Cerebellar cortex (tissue), 1 donor: ENCODE measurements at places on chromosomes 6 and 20.

DNA sequence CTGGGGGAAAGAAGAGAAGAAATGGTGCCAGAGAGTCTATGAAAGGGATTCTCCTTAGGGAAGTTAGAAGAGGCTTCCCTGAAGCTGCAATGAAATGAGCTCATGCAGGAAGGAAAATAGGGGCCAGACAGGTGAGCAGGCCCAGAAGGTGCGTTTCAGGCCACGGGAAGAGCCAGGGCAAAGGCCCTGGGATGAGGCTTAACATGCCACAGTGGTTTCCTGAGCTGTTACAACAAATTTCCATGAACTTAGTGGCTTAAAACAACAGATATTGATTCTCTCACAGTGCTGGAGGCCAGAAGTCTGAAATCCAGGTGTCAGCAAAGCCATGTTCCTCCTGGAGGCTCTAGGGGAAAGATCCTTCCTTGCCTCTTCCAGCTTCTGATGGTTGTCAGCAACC, 167.9 kb downstream of the TFAP2C start:
- DNase-seq = no peak

DNA sequence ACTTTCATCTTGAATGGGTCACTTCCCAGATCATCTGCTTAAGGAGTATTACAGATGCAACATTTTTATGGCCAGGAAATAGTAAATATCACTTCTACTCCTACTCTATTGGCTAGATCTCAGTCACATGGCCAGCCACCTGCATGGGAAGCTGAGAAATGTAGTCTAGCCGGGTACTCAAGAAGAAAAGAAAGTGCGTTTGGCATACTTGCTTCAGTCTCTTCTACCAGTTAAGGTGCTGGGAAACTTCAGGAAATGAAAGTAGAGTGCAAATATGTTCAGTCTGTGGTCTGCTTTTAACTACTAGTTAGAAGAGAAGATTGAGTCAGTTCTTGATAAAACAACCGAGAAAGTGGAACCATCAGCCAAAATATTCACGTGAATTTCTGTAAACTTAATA, 129.2 kb downstream of the PDSS2 start:
- no peak for DNase-seq

DNA sequence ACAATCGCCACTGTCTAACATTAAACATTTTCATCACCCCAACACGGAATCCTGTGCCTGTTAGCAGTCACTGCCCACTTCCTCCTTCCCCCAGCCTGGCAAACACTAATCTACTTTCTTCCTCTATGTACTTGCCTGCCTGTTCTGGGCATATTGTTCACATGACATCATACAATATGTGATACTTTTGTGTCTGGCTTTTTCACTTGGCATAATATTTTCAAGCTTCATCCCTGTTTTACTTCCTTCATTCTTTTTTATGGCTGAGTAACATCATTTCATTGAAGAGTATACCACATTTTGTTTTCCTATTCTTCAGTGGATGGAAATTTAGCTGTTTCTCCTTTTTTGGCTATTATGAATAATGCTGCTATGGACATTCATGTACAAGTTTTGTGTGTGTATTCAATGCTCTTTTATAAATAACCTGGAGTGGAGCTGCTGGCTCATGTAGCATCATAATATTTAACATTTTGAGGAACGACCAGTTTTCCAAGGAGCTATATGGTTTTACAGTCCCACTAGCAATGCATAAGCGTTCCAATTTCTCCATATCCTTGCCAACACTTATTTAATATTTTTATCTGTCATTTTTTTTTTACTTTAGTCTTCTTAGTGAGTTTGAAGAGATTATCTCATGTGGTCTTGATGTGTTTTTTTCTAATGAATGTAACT, 360.1 kb downstream of the HDGFL1 start:
- peak; percentile 14 for DNase-seq

DNA sequence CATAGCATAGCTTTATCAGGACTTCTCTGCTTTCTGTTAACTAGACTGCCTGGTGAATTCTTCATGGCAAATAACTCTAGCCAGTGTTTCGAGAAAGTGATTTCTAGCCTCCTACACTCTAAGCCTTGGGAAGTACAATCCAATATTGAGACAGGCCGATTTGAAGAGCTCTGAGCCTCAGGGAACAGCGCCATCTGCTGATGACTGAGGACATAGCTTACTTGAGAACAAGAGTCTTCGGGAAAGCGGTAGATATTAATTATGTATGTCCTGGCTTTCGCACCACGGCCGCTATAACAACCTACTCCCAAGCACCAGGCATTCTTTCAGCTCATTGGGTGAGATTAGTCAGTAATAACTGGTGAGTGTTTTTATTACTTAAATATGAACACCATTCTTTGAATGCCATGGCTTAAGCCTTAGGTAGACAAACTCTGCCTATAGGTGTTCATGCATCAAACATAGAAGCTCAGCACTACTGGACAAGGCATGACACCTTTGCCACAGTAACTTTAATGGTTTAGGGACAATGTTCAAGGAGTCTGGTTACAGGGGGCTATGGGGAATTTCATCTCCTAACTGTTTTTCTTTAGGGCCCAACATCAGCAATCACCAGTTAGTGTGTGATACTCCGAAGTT, 518.6 kb downstream of the BMP2 start:
- DNase-seq = peak; percentile 77

DNA sequence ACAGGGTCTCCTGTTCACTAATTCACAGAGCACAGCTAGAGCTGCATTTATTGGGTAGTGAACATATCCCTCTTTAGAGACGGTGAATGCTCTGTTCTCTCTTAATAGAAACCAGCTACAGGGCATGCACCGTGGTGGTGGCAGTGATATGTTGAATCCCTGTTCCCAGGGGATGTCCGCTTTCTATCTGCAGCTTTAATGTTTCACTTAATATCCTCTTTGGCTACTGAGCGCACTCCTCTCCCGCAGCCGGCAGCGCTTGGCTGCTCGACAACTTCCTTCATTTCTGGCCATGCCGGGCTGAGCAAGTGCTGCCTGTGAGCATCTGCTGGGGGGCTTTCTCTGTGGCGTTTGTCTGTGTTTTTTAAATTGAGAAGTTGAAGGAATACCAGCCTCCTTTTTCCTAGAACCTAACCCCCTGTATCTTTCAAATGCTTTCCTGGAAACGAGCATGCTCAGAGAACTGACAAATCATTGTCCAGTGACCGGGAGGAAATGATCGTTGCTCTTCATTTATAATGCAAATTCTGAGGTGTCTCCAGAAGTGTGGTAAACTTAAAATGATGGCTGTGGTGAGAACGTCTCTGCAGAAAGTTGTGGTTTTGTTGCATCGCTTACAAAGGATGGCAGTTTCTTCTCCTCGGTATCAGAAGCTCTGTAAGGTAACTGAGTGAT, 297.9 kb downstream of the UTRN start:
- DNase-seq = peak; percentile 8

DNA sequence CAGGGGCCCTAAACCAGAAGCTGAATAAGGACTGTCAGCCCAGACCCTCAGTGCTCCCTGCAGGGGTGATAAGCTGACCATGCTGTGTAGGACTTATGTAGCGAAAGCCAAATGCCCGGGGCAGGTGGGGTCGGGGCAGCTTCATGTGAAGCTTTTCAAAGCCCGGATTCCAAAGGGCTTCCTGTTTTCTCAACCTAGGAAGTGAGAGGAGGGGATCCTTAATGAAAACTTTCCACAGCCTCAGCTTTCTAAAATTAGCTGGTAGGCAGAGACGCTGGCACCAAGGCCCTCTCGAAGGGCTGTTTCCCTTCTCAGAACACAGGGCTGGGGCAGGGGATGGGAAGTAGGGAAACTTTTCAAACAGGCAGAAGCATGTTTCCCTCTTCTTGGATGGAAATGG, 148.9 kb downstream of the NFATC2 start:
- DNase-seq = no peak

DNA sequence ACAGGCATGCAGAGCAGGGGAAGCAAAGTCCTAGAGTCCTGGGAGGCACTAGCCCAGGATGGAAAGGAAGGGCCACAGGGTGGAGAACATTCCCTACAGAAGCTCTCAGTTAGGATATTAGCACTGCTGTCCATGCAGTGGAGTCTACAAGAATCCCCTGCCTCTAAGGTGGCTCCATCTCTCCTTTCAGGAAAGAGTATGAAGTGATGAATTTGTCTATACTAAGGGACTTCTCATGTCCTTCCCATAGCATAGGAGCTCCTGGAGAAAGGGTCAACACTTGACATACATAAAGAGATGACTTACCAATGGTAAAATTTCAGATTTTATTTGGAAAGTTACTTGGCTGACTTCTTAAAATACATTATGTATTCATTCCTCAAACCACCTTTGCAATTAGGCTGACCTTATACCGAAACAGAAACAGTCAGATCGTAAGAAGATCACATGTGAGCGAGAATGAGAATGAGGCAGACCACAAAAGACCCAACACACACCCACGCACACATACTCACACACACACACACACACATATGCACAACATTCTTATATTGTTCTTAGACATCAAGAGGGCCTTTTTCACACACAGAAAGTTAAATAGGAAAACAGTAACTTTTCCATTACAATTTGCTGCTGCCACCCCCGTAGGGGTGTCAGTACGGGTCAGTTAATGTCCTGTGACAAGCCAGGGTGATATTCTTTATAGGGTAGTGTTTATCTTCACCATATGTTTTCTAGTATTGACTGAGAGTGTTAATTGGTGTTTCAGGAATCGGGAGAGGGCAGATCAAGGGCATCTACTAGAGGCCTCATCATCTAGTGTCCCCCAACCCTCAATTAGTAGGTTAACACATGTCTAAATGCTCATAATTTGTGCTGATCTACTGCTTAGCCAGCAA, 159.4 kb downstream of the FAXC start:
- DNase-seq = no peak

DNA sequence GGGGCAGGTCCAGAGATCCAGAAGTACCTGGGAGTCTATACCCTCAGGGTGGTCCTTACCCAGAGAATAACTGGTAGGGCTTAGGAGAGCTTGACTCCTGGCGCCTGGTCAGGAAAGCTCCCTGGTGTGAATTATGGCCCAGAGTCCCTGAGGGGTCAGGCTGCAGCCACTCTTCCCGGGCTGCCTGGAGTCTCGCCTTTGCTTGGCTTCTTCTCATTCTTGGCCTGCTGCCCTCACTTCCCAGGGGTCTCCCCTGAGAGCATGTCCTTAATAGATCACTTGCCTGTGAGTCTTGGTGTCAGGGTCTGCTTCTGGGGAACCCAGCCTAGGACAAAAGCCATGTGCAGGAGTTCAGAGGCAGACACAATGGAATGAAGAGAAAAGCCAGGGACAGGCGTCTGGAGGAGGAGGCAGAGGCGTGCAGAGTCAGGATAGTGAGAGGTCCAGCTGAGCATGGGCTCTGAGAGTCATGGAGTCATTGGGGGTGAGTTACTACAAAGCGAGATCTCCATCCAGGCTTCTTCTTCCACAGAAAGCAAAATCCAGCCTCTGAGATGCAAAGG, 212.3 kb downstream of the TFAP2C start:
- DNase-seq = no peak

GRCh38 chr6:37024656-37025337, 19.3 kb downstream of the FGD2 start:
- no peak for DNase-seq

- DNase-seq = no peak
Observed at GRCh38 chr20:33232486-33233072, 3.2 kb upstream of the BPIFA1 start.

DNA sequence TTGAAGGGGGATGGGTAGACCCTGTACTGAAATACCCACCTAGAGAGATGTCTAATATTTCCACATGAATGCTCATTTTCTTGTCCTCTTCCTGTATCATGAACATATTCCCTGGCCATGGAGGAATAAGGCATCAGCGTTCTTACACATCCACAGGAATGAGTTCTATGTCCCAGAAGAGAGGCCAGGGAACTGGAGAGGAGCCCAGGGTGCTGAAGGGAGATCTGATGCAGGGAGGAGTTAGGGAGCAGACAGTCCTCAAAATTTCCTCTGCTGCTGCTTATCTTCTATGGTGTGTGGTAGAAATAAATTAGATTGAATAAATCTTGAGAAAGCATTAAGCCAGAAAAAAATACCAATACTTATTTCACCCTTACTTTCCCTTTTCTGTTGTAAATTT, 295.0 kb downstream of the KCNQ5 start:
- no peak for DNase-seq

DNA sequence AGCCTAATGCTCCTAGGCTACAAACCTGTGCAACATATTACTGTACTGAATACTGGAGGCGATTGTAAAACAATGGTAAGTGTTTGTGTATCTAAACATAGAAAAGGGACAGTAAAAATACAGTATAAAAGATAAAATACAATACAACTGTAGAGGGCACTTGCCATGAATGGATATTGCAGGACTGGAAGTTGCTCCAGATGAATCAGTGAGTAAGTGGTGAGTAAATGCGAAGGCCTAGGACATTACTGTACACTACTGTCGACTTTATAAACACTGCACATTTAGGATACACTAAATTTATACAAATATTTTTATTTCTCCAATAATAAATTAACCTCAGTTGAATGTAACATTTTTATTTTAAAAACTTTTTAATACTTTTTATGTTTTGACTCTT, 485.0 kb downstream of the MMUT start:
- no peak for DNase-seq

GRCh38 chr6:46998436-46999017, 43.6 kb downstream of the ADGRF1 start:
- DNase-seq = no peak

GRCh38 chr20:37954626-37955025, 51.7 kb downstream of the VSTM2L start:
- no peak for DNase-seq

DNA sequence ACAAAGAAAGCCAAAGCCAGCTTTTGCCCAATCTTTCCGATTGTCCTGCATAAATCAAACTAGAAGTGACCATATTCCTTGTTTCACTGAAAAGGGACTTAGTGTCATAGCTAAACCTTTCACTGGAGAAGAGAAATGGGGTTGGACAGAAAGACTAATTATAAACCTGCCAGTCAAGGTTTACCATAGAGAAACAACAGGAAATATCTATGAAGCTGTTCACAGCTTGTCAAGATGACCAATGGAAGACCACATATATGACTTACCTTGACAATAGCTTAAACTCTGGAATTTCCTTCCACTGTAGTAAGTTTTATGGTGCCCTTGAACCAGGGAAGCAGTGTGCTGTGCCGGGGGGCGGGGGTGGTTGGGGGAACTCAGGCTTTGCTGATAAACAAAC, 107.7 kb upstream of the PHACTR1 start:
- DNase-seq = no peak

- no peak for DNase-seq
Observed at GRCh38 chr6:170139531-170139930, 151.3 kb downstream of the DLL1 start.

GRCh38 chr6:127391094-127391953, 47.9 kb upstream of the ECHDC1 start:
- DNase-seq = no peak

- DNase-seq = peak; percentile 10
Observed at GRCh38 chr20:36344517-36345132, 38.5 kb downstream of the DLGAP4 start.
